Muscle of leg (tissue), 16 donors: ENCODE measurements at places on chromosomes 4 and X. TPM values are rescaled to one million over a fixed set of nuclear protein-coding genes. Genes with fewer than 3 reads are reported as not detected.

The LANCL3 gene
- 0.13 TPM for total RNA-seq

The CLNK gene
- total RNA-seq: 0.04 TPM

The SLC6A14 gene
- not detected for total RNA-seq

The SPANXA2 gene
- not detected for total RNA-seq

The STK26 gene
- total RNA-seq: 65.7 TPM

GRCh38 chrX:6004529-6004928 is 224.1 kb downstream of the NLGN4X start:
- H3K4me1 ChIP-seq: no peaks in the 10 kb centered on the region
- peaks cover 3% of the 10 kb centered on the region for H3K27me3 ChIP-seq
- no peaks in the 10 kb centered on the region for H3K36me3 ChIP-seq
- peak; percentile 24 for DNase-seq

- H3K27ac ChIP-seq: no peak overlapping the region
- H3K4me3 ChIP-seq: no peak overlapping the region
- no peaks in the 10 kb centered on the region for H3K4me1 ChIP-seq
These were observed 12.6 kb upstream of the PDE6B start for GRCh38 chr4:612749-613125.

GRCh38 chrX:155071694-155072280 is 479 bp downstream of the BRCC3 start:
- H3K4me3 ChIP-seq: peak overlapping the region; percentile 60
- no peaks in the 10 kb centered on the region for H3K27me3 ChIP-seq
- H3K27ac ChIP-seq: peak overlapping the region; percentile 89
- no peaks in the 10 kb centered on the region for H3K4me1 ChIP-seq
- H3K36me3 ChIP-seq: peaks cover 5% of the 10 kb centered on the region

GRCh38 chr4:168713253-168713652 is 216.4 kb downstream of the PALLD start:
- H3K4me3 ChIP-seq: no peak overlapping the region
- H3K27me3 ChIP-seq: no peaks in the 10 kb centered on the region
- no peak for DNase-seq
- H3K36me3 ChIP-seq: peaks cover 12% of the 10 kb centered on the region

DNA sequence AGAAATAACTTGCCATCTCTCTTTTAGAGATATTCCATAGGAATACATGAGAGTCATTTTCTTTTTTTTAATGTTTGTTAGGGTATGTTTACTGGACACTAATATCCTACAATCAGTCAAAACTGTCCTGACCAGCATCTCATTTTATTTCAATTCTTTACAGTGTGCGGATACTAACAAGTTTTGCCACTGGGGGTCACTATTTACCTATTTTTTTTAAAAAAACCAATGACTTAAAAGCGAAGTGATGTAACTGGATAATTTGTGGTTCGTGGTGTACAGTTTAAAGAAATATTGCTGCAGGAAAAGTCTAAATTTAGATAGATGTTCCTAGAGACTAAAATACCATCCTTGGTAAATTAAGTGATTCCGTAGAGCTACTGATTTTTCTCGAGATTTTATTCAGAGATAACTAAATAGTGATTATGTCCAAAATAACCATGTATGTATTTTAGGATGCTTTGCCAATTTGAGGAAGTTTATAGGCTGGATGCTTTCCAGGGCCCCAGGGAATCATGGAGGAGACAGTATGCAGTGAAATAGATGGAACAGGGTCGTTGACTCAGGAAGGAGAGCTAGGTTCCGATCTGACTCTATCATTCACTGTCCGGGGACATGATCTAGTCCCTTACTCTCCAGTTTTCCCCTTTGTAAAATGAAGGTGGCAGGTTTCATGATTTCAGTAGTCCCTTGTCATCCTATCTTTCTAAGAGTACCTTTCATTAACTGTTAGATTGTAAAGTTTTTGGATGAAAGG is 34.0 kb upstream of the GNPDA2 start:
- peaks cover 2% of the 10 kb centered on the region for H3K4me1 ChIP-seq
- H3K27me3 ChIP-seq: no peaks in the 10 kb centered on the region
- no peaks in the 10 kb centered on the region for H3K36me3 ChIP-seq

- no peaks in the 10 kb centered on the region for H3K36me3 ChIP-seq
- H3K27me3 ChIP-seq: peaks cover 52% of the 10 kb centered on the region
- H3K4me3 ChIP-seq: no peak overlapping the region
- DNase-seq: no peak
These were observed 373.2 kb downstream of the BCOR start for GRCh38 chrX:39724544-39724943.

- DNase-seq: no peak
- H3K27me3 ChIP-seq: no peaks in the 10 kb centered on the region
- no peak overlapping the region for H3K4me3 ChIP-seq
- no peaks in the 10 kb centered on the region for H3K36me3 ChIP-seq
- H3K27ac ChIP-seq: no peak overlapping the region
These were observed 443.7 kb upstream of the ATOH1 start for GRCh38 chr4:93384887-93385286.

DNA sequence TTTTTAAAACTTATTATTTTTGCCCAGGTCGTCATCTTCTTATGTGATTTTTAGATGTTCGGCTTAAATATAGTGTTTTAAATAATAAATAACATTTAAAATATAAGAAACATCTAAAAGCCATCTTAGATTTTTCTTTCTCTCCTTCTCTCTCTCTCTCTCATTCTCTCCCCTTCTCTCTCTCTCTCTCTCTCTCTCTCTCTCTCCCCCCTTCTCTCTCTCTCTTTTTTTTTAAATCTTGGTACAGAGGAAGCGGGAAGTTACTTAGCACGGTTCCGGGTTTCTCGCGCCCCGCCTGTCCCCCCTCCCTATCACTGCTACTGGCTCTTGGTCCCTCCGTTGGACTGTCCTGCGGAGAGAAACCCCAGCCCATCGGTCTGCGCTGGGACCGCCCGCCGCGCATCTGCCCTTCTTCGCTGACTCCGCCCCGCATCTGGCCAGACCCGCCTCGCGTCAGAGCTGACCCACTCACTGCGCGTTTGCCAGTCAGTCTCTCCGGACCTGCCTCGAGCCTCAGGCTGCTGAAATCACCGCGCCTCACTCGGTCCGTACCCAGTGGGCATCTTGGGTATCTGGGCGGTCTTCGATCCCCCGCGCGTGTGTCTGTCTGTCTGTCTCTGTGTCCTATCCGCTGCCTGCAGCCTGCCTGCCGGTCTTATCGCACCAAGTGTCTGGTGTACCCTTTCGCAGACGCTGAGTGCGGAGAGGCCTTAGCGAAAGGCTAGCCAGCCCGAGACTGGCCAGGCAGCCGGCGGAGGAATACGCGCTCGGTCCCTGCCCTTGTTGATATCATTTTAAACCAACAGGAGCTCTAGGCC is at the start of gene PABPC5:
Gene PABPC5, plus strand, starts transcription at position 489 of the 818 bp plus-strand sequence. CDS start 739 bp downstream, outside the sequence.
- H3K27ac ChIP-seq: peak within 1 kb of the TSS; percentile 94
- peaks cover 2% of the 10 kb centered on the region for H3K4me1 ChIP-seq
- peak within 1 kb of the TSS; percentile 54 for H3K4me3 ChIP-seq
- H3K27me3 ChIP-seq: peaks cover 16% of the 10 kb centered on the region

DNA sequence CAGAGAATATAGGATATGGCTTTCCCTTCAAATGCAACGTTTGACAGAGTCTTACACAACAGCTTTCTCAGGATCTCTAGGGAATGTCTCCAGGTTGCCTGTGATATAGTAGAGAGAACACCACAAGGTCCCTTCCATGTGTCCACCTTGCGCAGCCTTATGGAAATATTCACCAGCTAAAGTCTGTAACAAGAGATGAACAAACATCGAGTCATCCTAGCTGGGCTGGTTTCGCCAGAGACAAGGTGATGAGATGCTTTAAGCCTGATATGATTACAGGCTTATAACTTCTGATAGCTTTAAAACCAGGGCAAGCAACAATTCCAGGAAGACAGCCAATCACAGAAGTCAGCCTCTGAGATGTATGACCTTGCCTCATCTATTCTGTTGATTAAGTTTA is 83.8 kb downstream of the SEL1L3 start:
- peaks cover 4% of the 10 kb centered on the region for H3K36me3 ChIP-seq
- H3K27ac ChIP-seq: no peak overlapping the region
- DNase-seq: no peak
- H3K27me3 ChIP-seq: no peaks in the 10 kb centered on the region
- no peaks in the 10 kb centered on the region for H3K4me1 ChIP-seq

- H3K4me3 ChIP-seq: no peak overlapping the region
- H3K27me3 ChIP-seq: no peaks in the 10 kb centered on the region
- no peak for DNase-seq
- H3K27ac ChIP-seq: no peak overlapping the region
These were observed 522.5 kb downstream of the SMARCA1 start for GRCh38 chrX:129000797-129001196.

GRCh38 chr4:81466841-81467671 is 4.7 kb downstream of the RASGEF1B start:
- peaks cover 4% of the 10 kb centered on the region for H3K27me3 ChIP-seq
- no peak overlapping the region for H3K4me3 ChIP-seq
- H3K4me1 ChIP-seq: peaks cover 12% of the 10 kb centered on the region
- H3K36me3 ChIP-seq: no peaks in the 10 kb centered on the region

- no peaks in the 10 kb centered on the region for H3K36me3 ChIP-seq
- H3K4me1 ChIP-seq: no peaks in the 10 kb centered on the region
- no peak overlapping the region for H3K4me3 ChIP-seq
- peak; percentile 11 for DNase-seq
These were observed 553.8 kb upstream of the GNPDA2 start for GRCh38 chr4:45280121-45280520.

GRCh38 chrX:148523303-148524080 is 23.1 kb downstream of the AFF2 start:
- H3K4me1 ChIP-seq: no peaks in the 10 kb centered on the region
- H3K36me3 ChIP-seq: no peaks in the 10 kb centered on the region
- H3K4me3 ChIP-seq: no peak overlapping the region
- no peaks in the 10 kb centered on the region for H3K27me3 ChIP-seq
- H3K27ac ChIP-seq: no peak overlapping the region

- no peak overlapping the region for H3K4me3 ChIP-seq
- no peak for DNase-seq
- no peaks in the 10 kb centered on the region for H3K36me3 ChIP-seq
- H3K27ac ChIP-seq: no peak overlapping the region
These were observed 76.4 kb downstream of the ZFYVE28 start for GRCh38 chr4:2341911-2342652.

- H3K36me3 ChIP-seq: no peaks in the 10 kb centered on the region
- H3K4me3 ChIP-seq: no peak overlapping the region
- no peak overlapping the region for H3K27ac ChIP-seq
- no peaks in the 10 kb centered on the region for H3K4me1 ChIP-seq
- H3K27me3 ChIP-seq: no peaks in the 10 kb centered on the region
- no peak for DNase-seq
These were observed 1080.9 kb upstream of the TENM3 start for GRCh38 chr4:181162266-181162665.

DNA sequence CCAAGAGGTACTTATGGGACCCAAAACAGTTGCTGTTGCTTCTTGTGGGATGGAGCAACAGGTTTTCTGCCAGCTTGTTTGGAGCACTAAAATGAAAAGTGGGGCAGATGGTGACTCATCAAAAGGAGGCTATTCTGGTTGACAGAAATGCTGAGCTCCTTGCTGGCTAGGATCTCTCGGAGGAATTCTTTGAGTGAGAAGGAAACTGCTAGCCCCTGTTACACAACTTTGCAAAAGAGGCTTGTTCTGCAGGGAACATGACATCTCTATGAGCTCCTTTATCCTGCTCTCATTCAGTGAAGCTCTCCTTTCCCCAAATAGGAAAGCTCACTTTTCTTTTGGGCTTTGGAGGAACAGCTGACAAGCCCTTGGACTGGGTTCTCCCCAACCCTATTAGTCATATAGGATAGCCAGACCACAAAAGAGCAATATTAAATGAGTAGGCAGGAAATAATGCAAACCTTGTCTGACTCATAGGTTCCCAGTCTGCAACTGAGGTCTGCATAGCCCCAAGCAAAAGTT is 108.3 kb downstream of the CDS1 start:
- H3K36me3 ChIP-seq: peaks cover 57% of the 10 kb centered on the region
- H3K4me3 ChIP-seq: no peak overlapping the region
- H3K27ac ChIP-seq: no peak overlapping the region
- no peaks in the 10 kb centered on the region for H3K27me3 ChIP-seq
- DNase-seq: peak; percentile 43

GRCh38 chr4:172898715-172899114 is 269.9 kb upstream of the GALNT7 start:
- no peak overlapping the region for H3K27ac ChIP-seq
- no peaks in the 10 kb centered on the region for H3K27me3 ChIP-seq
- no peak overlapping the region for H3K4me3 ChIP-seq
- no peaks in the 10 kb centered on the region for H3K36me3 ChIP-seq
- no peak for DNase-seq
- H3K4me1 ChIP-seq: no peaks in the 10 kb centered on the region

DNA sequence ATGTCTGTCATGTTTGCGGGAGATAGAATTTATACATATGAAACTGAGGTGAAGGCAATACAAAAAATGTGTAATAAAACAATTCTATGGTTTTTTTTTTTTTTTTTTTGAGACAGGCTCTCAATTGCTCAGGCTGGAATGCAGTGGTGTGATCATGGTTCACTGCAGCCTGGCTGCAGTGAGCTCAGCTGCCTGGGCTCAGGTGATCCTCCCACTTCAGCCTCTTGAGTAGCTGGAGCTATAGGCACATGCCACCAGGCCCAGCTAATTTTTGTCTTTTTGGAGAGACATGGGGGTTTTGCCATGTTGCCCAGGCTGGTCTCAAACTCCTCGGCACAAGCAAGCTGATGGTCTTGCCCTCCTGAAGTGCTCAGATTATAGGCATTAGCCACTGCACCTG is 10.1 kb downstream of the RADX start:
- H3K4me3 ChIP-seq: no peak overlapping the region
- H3K27me3 ChIP-seq: peaks cover 3% of the 10 kb centered on the region
- H3K36me3 ChIP-seq: no peaks in the 10 kb centered on the region
- H3K27ac ChIP-seq: no peak overlapping the region
